GM12878 (cell line): ENCODE measurements at places on chromosomes 3 and 15.

GRCh38 chr3:99430348-99431134 lies 207.9 kb upstream of the COL8A1 start:
- DNase-seq: no peak

DNA sequence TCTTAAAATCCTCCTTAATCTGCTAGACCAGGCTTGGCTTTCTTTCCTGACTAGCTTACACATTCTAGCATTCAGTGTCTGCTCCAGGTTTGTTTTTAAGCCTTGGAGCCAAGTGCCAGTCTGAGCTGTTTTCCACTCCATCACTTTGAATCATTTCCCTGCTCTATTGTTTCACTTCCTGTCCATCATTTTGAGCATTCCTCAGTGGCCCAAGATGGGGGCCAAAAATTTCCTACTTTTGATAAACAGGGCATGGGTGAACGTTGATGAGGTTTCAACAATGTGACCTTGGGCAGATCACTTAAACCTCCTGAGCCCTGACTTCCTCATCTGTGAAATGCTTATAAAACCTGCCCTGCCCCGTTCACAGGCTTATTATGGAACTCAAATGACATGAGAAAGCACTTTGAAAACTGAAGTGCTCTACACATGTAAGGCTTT lies 4.4 kb downstream of the CYP19A1 start:
- no peak for DNase-seq

DNA sequence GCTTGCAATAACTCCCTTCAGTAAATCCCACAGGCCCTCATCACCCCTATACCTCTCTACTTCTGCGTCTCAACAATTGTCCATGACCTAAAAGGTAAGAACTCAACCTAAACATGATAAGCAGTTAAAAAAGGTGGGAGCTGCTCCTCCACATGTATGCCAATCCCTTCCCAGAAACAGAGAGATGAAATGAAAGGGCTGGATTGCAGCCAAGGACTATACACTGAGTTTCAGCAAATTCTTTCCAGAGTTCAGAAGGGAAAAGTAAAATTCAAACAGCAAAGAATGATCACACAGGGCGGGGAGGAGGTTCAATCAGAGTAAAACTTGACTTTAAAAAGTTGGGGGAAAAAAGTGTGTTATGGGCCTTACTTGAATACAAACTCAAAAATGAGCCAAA lies 27.5 kb downstream of the PLOD2 start:
- no peak for DNase-seq

GRCh38 chr15:60126200-60126599 lies 122.1 kb downstream of the FOXB1 start:
- no peak for DNase-seq

- DNase-seq: no peak
These were observed 8.2 kb downstream of the ARPIN start for GRCh38 chr15:89904519-89904918.

GRCh38 chr3:177778633-177779032 lies 581.4 kb upstream of the TBL1XR1 start:
- DNase-seq: no peak

DNA sequence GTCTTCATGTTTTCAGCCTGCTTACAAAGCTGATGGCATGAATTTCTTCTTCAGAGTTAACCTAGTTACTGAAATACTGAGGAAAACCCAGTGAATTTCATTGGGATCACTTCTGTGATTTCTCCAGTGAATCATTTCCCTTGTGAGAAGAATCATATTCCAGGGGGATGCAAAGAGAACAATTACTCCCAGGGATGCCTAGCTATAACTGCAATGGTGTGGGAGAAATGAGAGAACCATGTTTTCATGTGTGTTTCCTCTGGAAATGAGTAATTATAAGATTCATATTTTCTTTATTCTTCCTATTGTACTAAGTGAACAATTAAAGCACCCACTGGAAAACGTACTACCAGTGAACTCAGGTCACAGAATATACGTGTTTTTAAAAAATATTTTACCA lies 485.4 kb downstream of the GRM7 start:
- no peak for DNase-seq

- no peak for DNase-seq
These were observed 4.2 kb downstream of the FURIN start for GRCh38 chr15:90872486-90873184.

DNA sequence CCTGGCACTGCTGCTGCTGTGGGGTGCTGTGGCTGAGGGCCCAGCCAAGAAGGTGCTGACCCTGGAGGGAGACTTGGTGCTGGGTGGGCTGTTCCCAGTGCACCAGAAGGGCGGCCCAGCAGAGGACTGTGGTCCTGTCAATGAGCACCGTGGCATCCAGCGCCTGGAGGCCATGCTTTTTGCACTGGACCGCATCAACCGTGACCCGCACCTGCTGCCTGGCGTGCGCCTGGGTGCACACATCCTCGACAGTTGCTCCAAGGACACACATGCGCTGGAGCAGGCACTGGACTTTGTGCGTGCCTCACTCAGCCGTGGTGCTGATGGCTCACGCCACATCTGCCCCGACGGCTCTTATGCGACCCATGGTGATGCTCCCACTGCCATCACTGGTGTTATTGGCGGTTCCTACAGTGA lies 2.1 kb downstream of the GRM2 start:
- no peak for DNase-seq

- DNase-seq: no peak
These were observed 22.3 kb upstream of the BMF start for GRCh38 chr15:40130799-40131502.

DNA sequence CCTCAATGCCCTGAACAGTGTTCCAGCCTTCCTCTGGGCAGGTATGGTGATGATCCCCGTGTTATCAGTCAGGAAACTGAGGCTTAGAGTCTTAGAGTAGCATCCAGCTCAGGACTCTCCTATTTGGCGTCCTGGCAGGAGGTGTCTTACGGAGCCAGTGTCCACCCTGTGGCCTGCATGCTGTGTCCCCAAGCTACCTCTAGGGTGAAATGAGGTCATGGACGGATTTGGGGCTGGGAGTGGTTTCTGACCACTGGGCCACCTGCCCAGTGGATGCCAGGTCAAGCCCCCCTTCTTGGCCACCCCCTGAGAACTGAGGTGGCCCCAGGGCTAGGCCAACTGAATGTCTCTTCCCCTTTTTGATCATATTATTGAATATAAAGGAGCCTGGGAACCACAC lies 27.2 kb upstream of the SLC6A6 start:
- DNase-seq: no peak

DNA sequence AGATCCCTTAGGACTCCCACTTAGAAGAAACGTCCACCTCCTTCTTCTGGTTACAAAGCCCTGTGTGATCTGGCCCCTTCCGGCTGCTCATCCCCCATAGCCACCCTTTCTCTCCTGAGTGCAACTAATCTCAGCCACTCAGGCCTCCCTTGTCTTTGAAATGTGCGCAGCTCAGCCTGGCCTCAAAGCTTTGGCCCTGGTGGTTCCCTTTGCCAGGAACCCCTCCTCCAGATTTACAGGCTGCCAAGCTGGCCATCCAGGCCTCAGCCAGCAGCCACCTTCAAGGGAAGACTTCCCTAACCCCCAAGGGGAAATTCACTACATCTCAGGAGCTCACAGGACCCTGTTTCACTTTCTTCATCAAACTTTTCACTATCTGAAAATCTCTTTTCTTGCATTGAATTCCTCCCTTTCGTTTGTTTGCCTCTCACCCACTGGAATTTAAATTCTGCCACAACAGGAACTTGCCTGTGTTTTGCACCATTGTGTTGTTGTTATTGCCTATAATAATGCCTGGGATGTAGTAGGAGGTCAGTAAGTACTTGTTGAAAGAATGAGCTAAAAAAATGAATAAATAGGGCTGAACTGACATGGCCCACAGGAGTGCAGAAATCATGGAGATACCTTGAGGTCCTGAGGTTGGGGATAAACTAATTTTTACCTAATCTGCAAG lies 109.5 kb upstream of the PFN2 start:
- no peak for DNase-seq

DNA sequence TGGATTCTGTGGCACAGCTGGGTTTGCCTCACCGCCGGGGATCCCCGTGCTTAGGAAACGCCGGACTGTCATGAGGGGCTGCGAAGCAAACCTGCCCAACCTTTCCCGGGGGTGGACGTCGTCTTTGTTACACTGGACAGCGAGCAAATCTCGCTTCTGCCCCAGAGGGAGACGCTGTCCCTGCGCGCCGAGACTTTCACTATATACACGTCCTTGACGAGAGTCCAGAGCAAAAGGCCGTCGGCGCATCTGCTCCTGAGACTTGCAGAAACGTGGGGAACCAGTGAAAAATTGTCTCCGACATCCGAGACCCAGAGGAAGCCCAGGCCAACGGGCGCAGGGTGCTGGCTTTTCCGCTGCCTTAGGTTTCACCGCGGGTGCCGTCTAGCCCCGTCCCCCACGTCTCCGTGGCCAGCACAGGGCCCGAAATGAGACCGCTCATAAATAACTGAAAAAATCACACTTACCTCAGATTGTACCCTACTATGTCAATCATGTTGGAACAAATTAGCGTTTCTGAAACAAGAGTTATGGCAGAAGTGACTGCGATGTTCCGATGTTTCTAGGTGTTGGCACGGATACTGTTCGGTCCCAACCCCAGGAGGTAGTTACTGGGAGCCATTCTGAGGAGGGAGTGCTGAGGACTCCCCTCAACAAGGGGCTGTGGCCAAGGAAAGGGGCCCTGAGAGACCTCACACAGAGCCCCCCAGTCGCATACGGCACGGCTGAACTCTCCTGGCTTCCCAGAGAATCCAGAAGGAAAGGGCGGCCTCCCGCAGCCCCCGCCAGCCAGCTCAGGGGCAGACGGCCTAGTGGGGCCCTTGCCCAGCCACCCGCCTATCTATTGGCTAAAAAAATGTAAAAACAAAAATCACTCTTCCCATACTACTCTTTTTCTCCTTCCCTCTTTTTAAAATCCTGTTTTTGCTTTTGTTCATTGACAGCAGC lies 14.4 kb upstream of the MUC4 start:
- DNase-seq: no peak

- no peak for DNase-seq
These were observed 76.8 kb downstream of the TNIK start for GRCh38 chr3:171383206-171384018.
